Cortex of kidney (tissue), 1 donor: ENCODE measurements at places on chromosomes 5 and 9.

GRCh38 chr5:72667708-72668107, 148.8 kb upstream of the TNPO1 start:
- no peak for DNase-seq

DNA sequence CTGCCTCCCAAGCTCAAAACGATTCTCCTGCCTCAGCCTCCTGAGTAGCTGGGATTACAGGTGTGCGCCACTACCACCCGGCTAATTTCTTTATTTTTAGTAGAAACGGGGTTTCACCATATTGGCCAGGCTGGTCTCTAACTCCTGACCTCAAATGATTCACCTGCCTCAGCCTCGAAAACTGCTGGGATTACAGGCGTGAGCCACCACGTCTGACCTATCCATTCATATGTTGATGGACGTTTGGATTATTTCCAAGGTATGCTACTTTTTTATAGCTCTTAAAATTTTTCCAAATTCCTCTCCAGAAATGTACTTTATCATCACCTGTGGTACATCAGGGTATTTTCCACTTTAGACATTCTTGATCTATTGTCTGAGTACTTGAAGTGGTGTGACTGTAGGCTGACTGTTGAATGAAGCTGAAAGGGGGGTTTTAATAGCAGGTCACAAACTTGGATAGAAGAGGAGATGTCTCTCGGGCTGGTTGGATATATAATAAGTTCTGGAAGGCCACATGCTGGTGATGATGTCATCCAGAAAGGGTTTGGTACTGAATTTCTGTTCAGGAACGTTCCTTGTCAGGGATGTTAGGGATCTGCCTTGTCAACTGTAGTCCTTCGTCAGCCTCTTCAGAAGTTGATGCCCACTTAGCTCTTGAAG, 7.4 kb downstream of the CTNNA1 start:
- DNase-seq, result no peak

- no peak for DNase-seq
Observed at GRCh38 chr5:65646938-65647337, 22.1 kb downstream of the SHLD3 start.

DNA sequence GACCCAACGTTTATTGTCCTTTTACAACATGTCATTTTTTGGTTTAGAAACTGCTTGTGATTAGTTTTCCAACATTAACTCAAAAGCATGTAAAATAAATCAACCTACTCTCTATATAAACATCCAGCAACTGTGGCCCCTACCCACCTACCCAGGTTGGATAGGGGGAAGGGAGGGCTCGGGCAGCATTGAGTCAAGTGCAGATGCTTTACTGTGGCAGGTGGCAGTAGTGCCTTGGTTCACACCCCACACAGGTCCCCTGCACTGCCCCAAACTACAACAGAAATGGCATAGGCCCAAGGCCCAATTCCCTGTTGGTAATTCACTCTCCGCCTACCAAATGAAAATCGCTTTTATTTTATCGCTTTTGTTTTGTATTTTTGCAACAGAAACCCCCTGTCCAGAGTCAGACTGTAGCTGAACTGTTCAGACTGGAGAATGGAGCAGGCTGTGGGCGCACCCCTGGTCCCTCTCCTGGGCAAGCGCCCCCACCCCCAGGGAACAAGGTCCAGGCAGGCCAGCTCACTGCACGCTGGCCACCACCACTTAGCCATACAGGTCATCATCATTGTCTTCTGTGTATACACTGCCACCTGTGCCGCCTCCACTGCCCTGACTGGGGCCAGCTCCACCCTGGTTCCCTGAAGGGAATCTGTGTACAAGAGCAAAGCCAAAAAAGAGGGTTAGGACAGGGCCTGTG, 15.7 kb downstream of the VCP start:
- no peak for DNase-seq

DNA sequence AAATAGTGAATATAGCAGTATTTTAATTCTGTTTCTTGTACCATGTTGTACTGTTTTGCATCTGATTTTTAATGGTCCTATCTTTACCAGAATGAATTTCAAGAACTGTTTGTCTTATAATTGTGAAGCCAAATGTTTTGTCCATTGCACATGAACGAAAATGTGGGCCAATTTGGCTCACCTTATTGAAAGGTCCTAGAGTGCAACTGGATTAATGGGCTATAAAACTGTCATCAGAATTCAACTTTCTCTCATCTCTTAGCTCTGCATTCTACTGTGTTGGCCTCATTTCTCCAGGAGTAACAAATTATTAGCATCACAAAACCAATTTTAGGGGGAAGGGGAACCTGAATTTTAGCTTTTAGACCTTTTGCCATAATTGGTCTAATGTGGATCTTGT, 179.4 kb upstream of the NUDT12 start:
- DNase-seq, result no peak
